ENCODE measurements at places on chromosomes 1 and 21.

- DNase-seq, result no peak
Measured at GRCh38 chr1:230643908-230644307, 1.6 kb downstream of the COG2 start.

DNA sequence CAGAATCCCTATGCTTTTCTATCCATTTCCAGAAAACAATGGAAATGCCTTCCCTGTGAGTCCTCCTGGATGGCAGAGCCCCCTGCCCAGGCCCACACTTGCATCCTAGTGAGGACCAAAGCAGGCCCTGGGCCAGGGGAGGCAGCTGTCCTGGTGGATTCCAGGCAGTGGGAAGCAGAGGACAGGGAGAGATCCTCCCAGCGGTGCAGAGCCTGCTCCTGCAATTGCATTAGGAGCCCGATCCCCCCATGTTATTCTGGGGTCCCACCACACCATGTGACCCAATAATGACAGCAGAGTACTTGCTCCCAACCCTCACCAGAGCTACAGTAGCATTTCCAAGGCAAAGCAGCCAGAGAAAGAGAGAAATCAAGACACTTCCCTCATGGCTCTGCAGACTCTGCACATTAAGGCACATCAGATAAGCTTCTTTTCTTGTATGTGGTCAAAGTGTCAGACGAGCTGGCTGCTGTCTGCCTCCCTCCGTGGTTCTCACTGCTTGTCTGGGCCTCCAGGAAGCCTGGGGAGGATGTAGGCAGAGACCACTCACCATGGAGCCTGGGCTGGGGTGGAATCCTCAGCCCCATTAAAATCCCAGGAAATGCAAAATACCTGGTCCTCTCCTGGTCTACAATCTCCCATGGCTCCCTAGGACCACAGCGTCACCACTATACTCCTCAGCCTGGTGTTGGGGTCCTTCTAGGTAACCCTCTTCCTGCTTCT is 54.9 kb upstream of the RUNX3 start:
- no peak for DNase-seq

DNA sequence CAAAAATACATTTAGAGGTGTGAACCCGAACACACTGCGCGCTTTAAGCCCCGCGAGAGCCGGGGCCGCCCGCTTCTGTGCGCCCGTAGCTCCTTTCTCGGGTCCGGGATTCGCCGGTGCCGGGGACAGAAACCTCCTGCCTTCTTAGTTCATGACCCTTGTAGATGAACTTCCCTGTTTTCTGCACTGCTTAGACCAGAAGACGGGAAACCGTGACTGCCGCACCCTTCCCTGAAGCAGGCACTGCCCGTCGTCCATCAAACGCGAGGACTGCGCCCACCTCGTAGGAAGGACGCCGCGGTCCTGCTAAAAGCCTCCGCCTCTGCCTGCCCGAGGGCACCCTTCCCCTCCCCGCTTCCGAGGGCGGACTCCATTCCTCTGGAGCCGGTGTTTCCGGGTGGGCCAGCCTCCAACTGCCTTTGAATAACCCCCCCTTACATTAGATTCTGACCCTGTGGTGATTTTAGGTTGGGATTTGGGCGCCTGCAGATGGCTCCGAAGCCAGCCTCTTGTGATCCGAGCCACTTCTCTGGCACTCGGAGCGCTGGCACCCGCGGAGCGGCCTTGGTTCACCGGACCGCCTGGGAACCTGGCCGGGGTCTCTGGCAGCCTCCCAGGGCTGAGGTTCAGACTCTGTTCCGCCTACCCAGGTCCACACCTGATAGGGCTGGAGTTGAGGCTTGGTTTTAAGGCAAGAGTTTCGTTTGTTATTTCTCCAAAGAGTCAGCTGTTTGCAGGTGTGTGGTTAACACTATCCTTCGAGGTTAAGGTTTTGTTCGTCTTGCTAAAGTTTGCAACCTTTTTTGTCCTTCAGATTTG is 1.2 kb upstream of the PTTG1IP start:
- peak; percentile 23 for DNase-seq

- no peak for DNase-seq
Measured at GRCh38 chr21:20253261-20253660, 744.9 kb upstream of the NCAM2 start.

Data from thoracic aorta (tissue), 2 donors.